A549 (cell line): ENCODE measurements at places on chromosomes 2 and 18. TPM values are rescaled to one million over a fixed set of nuclear protein-coding genes. Genes with fewer than 3 reads are reported as not detected.

DNA sequence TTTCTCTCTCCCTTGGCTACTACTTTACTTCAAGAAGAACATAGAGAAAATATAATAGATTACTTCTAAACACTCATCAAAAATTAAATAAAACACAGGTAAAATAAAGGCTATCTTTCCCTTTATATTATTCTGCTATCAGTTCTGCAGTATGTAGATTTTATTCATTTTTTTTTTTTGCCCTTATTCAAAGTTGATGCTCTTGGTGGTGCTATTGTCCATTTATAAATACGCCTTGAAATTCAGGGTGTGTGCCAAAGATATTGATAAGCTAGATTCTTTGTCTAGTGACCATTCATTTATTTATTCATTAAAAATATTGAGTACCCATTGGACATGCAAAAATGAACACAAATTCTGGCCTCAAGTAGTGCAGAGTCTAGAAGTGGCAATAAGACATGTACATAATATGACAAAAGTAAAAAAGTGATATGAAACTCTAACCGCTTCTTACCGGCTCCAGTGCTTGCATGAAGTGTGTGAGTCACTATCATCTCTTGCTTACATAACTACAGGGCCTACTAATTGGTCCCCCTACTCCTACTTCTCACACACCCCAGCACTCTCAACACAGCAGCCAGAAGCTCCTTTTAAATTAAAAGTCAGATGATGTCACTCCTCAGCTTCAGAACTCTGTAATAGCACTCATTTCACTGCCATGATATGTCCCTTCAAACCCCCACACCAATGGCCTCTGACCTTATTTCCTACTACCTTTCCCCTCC lies 208.3 kb upstream of the FANCL start:
- no peak for DNase-seq

GRCh38 chr2:99597616-99598015 lies 107.8 kb upstream of the REV1 start:
- DNase-seq, result no peak

DNA sequence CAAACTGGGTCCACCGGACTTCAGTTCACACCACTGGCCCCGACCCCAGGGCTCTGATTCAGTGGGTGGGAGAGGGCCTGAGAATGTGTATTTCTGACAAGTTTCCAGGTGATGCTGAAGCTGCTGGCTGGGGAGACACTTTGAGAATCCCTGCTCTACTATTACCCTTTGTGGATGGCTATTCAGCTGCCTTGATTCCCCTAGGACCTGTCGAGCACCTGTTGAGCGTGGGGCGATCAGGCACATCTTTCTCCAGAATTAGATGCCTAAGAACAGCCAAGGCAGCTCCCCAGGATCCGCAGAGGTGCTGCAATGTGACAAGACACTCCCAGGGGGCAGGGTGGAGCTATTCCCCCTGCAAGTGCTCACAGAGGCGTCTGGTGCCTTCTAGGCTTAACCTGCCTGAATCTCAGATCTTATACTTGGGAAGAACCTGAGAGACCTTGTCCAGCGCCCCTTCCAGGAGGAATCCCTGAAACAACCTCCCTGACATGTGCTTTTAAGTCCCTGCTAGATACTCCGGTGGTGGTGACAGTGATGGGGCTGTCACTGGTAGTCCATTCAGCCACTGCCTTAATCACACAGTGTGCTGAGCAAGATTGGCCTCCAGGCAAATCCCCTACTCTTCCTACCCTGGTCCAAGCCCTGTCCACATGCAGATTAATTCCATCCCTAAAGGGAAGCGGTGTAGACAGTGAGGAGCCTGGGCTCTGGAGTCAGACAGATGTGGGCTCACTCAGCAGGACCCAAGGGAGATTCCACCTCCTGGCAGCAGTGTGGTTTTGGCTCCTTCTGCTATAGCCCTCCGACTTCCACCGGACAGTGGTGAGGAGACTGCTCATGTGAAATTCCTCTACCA lies 43.4 kb upstream of the OTOF start:
- peak; percentile 69 for DNase-seq

The UGT1A5 gene
- polyA plus RNA-seq, result 0.12 TPM in 1 of 3 replicates, not detected in the others

The ADD2 gene
- 18.0 to 21.4 TPM (median 20.7 TPM) in 3 replicates for polyA plus RNA-seq

The SIX3 gene
- 0.41 to 0.73 TPM (median 0.59 TPM) in 3 replicates for polyA plus RNA-seq

GRCh38 chr2:65937379-65938160 lies 497.4 kb upstream of the MEIS1 start:
- DNase-seq, result no peak

DNA sequence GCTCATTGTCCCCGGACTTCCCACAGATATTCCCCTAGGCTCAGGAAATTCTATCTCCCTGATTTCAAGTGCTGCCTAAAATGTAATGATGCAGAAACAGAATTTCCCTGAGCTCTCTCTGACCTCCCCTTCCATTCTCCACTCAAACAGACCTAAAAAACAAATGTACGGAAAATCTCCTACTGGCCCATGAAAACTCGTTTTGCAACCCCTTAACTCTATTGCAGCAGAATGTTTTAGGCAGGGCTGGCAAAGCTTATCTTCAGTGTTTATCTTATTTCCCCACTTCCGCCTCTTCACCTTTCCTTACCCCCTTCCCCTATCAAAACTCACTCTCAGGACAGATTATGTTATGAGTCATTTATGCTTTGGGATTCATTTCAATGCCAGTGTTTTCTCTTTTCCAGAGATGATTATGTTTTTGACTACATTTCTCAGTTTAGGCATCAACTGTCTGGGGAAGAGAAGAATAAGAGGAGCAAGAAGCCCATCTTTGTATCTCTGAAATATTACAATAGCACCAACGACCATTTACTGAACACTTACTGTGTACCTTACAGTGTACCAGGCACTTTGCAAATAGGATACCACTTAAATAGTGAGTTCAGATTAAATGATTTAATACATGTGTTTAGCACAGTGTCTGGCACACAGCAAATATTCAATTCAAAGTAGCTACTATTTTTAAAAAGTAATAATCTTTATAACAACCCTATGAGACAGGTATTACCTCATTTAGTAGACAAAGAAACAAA lies 53.9 kb upstream of the STPG4 start:
- peak; percentile 72 for DNase-seq

The FSIP2 gene
- 0.07 TPM in 1 of 3 replicates, not detected in the others for polyA plus RNA-seq

The INPP5D gene
- polyA plus RNA-seq, result 0.49 to 0.57 TPM (median 0.53 TPM) in 3 replicates

DNA sequence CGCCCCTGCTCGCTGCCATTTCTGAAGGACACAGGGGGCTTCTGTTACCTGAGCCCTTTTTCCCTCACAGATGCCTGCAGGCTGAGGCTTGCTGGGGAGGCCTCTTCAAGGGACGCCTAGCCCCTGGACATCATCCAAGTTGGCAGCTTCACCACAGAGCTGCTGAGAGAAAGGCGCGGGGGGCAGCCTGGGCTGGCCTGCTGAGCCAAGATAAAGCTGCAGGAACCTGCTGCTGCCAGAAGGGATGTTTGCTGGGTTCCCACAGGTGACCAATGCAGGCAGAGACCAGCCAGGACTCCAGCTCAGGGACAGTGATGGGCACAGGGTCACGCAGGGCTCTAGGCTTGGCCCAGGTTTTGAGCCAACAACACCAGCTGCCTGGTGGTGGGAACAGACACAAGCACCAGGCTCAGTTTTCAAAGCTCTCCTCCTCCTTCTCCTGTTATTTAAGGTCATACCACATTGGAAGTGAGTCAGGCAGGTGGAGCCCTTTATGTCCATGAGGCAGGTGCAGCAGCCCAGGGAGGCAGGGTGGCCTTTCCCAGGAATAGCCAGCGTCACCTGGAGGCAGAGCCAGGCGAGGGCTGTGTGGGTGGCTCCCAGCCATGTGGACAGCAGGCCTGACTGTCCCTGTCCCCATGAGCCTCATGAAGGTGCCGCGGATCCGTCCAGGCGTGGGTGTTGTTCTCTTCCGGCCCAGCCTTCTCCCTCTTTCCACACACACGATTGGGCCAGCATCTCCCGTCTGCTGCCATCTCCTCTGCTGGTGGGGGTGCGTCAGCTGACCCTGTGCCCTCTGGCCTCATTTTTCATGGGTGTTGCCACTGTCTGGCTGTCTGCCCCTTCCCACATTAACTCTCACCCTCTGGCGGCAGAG lies 515.5 kb upstream of the MYT1L start:
- no peak for DNase-seq

- no peak for DNase-seq
These were observed 419.8 kb downstream of the SETBP1 start for GRCh38 chr18:45100321-45101105.

The UGT1A1 gene
- 1.4 to 2.0 TPM (median 1.9 TPM) in 3 replicates for polyA plus RNA-seq

The LRRTM1 gene
- not detected in 3 replicates for polyA plus RNA-seq

The ESPNL gene
- 0.15 to 0.22 TPM (median 0.17 TPM) in 3 replicates for polyA plus RNA-seq
